ENCODE measurements at places on chromosomes 2 and 18.

GRCh38 chr2:221657806-221658205, 85.7 kb upstream of the EPHA4 start:
- no peak for DNase-seq

GRCh38 chr2:127909019-127909418, 23.3 kb upstream of the AMMECR1L start:
- no peak for DNase-seq

DNA sequence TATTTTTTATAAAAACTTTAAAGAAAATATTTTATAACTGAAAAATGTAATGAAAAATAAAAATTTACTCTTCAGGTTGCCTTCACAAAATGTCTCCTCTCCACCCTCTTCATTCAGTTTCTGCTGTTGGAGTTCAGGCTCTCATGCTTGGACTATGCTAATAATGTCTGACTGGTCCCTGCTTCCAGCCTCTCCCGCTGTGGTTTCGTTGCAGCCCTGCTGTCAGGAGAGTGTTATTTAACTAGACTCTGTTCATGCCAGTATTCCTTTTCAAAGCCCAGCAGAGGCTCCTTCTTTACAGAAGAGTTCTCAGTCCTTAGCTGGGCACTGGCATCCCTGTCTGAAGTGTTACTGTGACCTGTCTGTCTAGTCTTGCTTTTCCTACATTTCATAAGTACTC, 40.4 kb downstream of the CLIP4 start:
- no peak for DNase-seq

DNA sequence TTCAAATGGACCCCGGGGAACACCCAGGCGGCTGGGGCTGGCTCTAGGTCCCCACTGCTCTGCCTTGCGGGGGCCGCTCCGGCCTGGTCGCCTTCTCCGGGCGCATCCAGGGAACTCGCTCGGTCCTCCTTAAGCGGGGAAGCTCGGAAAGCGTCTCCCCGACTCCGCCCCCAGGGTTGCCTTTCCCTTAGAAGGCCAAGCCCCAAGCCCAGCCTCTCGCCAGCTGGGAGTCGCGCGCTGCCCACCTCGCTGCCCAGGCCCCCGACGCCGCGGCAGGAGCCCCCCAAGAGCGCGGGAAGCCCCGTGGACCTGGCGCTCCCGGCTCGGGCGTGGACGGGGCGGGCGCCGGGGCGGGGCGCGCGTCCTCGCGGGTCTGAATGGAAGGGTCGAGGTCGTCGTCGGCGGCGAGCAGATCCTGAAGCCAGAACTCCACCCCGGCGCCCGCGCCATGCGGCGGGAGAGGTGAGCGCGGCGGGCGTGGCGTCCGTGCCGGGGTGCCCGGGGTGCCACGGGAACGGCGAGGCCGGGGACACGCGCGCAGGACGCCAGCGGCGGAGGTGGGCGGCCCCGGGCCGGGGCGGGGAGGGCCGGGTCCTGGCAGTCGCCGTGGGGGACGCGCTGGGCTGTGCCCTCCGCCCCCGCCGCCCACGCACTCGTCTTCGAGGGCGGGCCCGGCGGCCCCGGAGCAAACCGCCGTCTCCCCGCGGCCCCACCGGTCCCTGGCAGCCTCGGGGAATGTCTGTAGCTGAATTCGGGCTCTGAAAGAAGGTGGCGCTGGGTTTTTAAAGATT, at the start of gene BOK:
BOK (plus strand) TSS at position 214 of the 791 bp plus-strand sequence. CDS start 739 bp downstream, outside the sequence.
- DNase-seq = peak; percentile 64

DNA sequence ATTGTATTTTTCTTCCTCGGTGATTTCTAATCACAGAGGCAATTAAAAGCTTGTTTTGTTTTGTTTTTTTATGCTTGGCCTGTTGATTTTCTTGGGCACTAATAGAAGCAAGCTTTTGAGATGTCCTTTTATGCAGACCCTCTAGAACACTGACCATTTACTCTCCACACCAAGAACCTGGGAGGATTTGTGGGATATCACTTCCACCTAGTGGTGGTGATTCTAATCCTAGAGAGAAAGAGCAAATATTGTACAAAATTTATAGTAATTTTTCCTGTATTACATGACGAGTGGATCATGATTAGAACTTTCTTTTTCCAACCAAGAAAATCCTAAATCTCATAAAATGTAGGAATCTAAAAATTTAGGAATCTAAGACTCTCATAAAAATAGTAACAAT, 23.4 kb downstream of the NEMP2 start:
- peak; percentile 33 for DNase-seq

GRCh38 chr18:37385846-37386778, 179.5 kb downstream of the CELF4 start:
- peak; percentile 27 for DNase-seq

DNA sequence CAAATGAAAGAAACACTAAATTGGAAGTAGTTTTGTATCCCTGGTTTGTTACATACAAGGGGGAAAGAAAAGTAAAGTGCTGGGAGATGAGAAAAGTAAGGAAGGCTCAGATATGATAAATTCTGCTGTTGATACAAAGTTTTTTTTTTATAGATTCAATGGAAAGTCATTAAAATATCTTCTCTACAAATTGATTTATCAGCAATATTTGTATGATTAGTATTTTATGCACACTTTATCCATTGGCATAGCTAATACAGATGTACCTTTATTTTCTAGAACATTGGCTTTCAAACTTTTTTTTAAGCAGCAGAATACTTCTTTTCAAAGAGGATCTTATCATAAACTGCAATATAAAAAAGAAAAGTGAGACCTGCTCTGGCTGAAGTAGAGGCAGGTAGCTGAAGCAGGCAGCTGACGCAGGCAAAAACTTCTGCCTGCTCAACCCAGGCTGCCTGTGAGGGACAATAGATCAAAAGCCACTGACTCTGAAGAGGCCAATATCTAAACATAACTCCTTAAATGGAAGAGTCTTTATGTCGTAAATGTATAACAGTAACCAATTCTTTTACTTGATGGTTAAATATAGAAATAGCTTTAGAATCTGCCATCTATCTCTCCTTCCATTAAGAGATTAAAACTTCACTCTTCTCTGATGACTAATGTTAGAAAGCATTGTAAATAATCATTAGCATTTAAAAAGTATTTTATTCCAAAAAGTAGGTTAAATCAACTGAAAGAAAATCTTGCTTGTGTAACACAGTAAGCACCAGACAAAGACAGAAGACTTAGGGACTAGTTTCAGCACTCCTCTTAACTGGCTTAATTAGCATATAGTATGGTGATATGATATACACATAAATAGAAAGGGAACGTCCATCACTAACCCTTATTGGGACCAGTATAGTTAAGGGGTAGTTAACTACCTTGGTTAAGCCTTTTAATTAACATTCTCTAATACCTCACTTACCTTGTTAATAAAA, 174.2 kb downstream of the SLC39A10 start:
- no peak for DNase-seq

GRCh38 chr2:100745604-100746003, 74.3 kb upstream of the NPAS2 start:
- no peak for DNase-seq

DNA sequence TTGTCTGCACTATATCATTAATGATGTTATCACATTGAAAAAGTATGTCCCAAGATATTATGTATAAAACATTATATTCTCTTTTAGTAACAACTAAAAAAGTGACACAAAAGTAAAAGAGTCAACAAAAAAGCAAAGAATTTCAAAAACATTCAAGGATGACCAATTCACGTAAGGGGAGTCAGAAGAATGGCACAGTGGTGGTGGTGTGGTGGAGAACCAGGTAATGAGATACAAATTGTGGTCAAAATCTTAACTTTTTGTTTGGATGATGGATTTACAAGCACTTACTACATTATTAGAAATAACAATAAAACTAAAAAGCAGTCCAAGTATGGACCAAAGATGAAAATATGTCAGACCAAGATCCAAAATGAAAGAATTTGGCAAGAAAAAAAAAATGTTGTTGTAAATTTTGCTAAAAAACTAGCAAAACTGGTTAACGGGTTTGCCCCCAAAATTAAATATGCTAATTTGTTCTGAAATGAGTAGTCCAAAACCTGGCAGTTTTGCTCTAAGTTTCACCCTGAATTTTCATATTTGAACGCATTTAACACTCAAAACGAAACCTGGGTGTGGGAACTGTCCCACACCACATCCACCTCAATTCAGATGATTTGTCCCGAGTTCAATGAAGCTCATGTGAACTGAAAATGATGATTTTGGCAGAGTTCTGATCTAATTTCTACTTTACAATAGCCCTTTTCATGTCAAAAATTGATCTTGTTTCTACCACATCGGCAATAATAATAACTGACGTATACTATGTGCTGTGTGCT, 135.8 kb downstream of the IKZF2 start:
- DNase-seq = no peak

DNA sequence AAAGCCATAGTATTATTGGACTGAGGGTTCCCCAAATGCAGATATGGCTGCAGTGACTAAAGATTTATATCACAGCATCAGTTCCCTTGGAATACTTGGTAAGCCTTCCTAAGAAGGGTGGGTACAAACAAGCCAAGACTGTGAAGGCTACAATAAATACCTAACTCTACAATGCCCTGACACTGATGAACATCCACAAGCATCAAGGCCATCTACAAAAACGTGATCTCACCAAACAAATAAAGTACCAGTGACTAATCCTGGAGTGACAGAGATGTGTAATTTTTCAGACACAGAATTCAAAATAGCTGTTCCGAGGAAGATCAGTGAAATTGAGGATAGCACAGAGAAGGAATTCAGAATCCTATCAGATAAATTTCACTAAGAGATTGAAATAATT, 254.5 kb downstream of the PARD3B start:
- DNase-seq = no peak

- DNase-seq = no peak
Observed at GRCh38 chr2:204650611-204651010, 105.3 kb downstream of the PARD3B start.

GRCh38 chr18:59273759-59274532, 692 bp upstream of the RAX start:
- DNase-seq = no peak

- no peak for DNase-seq
Observed at GRCh38 chr2:15797939-15798281, 142.4 kb upstream of the MYCN start.

GRCh38 chr2:62794791-62795190, 89.3 kb downstream of the EHBP1 start:
- DNase-seq = peak; percentile 52

GRCh38 chr18:35460736-35461161, 37.0 kb downstream of the INO80C start:
- peak; percentile 37 for DNase-seq

GRCh38 chr2:219031005-219031738, 10.1 kb downstream of the CFAP65 start:
- DNase-seq = no peak

DNA sequence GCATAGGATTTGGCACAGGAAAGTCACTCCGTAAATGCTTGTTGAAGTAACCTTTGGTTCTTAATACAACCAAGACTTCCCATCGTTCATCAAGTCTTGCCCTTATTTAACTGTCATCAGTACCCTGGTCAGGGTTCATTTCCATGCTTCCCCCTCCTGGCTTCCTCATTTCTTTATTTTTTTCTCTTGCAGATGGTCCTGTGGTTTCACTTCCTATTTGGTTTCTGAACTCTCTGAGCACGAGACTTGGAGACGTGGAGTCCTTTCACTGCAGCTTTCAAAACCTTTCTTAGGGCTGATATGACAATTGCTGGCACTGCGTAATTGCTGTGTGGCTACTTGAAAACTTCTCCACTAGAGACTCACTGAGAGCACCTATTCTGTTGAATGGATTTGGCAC, 59.9 kb upstream of the PID1 start:
- DNase-seq = no peak

DNA sequence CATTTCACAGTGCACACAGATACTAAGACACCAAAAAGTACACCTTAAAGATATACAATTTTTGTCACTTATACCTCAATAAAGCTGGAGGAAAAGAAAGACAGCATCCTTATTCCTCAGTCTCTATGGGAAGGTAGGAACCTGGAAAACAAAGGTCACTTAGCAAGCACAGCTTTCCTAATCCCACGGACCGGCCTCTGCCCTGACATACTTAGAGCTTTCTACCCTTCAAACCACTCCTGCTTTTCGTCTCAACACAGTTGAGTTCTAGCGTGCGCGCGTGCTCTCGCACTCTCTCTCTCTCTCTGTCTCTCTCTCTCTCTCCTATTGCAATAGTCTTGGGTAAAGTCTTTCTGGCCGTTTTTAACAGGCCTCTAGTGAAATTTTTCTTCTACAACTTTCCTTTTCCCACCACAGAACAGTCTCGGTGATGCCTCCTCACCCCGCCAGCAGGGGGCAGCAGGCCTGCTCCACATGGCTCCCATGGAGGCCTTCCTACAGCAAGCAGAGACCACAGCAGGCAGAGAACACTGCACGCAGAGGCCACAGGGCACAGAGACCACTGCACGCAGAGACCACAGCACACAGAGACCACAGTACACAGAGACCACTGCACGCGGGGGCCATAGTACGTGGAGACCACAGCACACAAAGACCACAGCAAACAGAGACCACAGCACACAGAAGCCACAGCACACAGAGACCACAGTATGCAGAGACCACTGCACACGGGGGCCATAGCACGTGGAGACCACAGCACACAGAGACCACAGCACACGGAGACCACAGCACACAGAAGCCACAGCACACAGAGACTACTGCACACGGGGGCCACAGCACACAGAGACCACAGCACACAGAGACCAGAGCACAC, 106.9 kb downstream of the FBXO15 start:
- no peak for DNase-seq

GRCh38 chr2:108932736-108933332, 56.2 kb downstream of the EDAR start:
- DNase-seq = no peak

DNA sequence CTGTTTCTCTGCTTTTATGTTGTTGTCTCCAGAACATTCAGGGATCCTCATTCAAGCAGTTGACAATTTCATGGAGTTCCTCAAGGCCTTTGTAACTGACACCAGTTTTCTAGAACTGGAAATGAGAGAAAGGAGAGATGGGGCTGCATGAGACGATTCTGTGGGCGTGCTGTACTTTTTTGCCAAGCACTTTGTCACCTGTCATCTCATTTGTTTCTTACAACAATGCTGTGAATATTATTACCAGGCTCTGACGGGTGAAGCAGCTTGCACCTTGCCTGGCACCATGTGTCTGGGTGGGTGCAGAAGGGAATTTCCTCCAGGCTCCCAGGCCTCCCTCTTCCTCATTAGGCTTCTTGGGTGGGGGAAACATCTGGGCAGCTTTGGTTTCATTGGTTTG, 22.2 kb upstream of the ATOH8 start:
- DNase-seq = no peak

DNA sequence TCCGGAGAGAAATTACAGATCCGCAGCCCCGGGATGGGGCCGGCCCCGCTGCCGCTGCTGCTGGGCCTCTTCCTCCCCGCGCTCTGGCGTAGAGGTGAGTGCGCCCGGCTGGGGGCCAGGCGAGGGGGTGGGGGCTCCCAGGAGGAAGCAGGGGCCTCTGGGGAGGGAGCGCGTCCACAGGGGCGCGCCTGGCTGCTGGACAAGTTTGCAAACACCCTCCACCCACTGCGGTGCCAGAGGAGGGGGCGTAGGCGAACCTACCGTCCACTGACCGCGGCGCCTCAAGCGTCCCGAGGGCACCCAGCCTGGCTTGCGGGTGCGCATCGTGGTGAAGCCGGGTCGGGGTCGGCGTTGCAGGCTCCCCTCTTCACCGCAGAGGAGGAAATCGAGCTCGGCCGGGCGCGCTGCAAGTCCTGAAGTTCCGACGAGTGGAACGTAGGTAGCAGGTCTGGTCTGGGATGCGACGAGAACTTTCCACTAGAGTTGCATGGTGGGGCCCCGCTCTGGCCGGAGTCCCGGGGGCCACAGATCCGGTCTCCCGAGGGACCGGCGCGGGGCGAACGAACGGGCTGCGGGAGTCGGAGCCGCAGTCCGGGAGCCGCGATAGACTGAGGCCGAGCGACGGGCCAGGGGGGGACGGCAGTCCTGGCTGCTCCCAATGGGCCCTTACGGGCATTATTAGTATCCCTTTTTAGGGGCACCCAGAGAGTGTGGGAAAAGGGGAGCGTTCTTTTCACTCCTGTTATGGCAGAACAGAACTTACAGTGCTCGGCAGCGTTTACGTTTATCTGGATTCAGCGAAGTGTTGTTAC, 502 bp downstream of the MERTK start:
- DNase-seq = peak; percentile 40
